ENCODE measurements at places on chromosomes 16 and 17.
A peak's percentile ranks its signal among the peaks of the same experiment; 100 is the strongest.

GRCh38 chr17:1720856-1721386, 3.6 kb upstream of the WDR81 start:
- peak; percentile 53 for DNase-seq

GRCh38 chr16:79317521-79317920, 283.0 kb downstream of the MAF start:
- DNase-seq, result no peak

- no peak for DNase-seq
These were observed 15.6 kb upstream of the CBFA2T3 start for GRCh38 chr16:88992351-88993165.

DNA sequence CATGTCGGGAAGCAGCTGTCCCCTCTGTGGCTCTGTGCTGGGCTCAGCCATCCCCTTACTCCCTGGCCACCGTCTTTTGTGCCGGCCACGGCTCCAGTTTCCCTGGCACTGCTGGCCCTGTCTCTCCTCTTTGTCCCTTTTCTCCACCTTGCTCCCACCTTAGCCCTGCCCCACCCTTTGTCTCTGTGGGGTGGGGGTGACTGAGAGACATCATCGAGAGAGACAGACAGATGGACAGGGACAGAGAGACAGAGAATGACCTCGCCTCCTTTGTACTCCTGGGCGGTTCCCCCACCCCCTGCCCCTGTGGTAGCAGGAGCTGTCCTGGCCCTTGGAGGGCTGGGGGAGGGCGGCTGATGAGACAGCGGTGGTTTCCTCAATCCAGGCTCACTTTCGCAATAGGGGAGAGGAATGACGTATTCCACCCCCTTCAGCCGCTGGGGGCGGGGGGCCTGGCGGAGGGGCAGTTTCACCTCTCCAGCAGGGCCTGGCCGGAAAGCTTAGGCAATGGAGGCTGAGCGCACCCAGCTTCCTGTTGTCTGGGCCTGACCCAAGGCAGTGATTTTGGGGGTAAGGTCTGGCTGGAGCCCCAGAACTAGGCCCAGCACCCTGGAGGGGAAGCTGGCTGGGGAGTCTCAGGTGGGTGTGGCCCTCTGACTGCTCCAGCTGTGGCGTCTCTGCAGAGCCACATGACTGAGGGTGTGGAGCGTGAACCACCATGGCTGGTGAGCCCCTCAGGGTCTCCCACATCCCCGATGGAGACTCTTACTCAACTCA, 7.3 kb downstream of the FMNL1 start:
- peak; percentile 64 for DNase-seq

DNA sequence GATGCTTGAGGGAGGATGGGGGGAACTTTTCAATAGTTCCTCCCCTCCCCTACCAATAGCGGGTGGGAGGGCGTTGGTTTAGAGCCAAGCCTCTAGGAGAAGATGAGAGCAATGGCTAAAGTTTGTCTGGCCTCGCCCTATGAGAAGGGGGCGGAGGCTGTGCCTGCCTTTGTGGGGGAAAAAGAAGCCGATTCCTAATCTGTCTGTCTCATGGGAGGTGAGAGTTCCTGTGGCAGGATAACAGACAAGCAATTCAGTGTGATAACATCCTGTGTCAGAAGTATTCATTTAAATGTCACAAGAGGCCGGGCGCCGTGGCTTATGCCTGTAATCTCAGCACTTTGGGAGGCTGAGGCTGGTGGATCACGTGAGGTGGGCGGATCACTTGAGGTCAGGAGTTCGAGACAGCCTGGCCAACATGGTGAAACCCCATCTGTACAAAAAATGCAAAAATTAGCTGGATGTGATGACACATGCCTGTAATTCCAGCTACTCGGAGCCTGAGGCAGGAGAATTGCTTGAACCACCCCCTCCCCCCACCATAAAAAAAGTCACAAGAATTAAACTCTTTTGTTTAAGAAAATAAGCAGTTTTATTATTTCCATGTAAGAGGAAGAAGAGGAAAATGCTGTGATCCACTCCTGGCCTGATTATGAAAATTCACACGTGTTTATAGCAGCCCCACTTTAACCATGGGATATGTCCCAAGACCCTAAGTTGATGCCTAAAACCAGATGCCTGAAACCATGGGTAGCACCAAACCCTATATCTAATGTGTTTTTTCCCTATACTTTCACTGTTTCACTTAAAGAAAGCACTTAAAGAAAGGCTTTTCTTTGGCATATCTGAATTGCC, 1.7 kb downstream of the SLFN5 start:
- DNase-seq, result peak; percentile 66

GRCh38 chr17:7235693-7236665, 1.7 kb upstream of the DVL2 start:
- DNase-seq, result no peak

DNA sequence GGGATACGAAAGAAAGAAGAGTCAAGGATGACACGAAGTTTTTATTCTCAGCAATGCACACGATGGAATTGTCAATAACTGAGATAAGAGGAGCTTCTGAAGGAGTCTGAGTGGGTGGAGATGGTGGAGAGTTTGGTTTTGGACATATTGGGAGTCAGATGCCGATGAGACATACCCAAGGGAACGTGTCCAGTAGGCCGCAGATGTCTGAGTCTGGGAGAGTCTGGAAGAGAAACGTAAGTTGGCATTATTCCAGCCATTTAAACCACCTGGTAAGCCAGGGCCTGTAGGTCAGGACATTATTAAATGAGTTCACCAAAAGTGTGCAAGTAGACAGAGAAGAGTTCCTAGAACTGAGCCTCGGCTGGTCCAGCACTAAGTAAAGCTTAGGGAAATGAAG, 478.3 kb upstream of the CDH5 start:
- DNase-seq, result no peak

DNA sequence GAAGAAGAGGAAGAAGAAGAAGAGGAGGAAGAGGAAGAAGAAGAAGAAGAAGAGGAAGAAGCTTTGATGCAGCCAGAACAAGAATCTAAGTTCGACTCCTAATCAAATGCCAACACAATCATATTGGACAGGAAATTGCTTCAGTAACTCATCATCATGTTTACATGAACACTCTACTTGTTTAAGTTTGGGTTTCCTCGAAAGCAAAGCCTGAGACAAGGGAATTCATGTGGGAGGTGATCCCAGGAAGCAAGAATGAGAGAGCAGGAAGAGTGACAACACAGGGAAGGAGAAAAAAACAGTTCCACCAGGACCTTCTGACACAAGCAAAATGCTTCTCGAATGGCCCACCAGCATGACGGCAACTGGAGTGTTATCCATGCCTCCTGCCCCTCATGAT, 279.0 kb downstream of the PMP22 start:
- DNase-seq, result no peak

DNA sequence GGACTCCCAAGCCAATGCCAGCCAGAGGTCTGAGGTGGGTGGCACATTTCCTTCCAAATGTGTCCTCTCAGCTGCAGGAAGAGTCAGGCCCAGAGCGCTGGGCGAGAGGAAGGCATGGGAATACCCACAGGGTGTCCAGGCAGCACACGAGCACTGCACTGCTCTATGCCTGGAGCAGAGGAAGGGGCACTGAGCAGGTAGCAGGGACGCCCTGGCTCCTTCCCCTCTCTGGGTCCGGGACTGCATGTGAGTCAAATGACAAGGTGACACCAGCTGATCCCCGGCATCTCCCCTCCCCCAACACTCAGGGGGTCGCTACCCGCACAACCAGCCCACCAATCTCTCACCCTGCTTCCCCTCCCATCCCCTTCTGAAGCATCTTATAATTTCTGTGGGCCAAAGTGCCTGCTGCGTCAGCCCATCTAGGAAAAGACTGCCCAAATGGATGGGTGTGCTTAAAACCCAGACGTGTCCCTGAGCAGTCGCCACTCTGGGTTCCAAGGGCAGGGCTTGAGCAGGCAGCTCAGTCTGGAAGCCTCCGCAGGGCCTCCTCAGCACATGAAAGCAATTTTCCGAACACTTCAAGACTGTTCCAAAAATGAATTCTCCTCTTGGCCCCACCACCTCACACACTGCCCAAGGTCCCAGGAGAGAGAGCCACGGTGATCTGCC, 12.0 kb upstream of the BCAR1 start:
- DNase-seq, result no peak

DNA sequence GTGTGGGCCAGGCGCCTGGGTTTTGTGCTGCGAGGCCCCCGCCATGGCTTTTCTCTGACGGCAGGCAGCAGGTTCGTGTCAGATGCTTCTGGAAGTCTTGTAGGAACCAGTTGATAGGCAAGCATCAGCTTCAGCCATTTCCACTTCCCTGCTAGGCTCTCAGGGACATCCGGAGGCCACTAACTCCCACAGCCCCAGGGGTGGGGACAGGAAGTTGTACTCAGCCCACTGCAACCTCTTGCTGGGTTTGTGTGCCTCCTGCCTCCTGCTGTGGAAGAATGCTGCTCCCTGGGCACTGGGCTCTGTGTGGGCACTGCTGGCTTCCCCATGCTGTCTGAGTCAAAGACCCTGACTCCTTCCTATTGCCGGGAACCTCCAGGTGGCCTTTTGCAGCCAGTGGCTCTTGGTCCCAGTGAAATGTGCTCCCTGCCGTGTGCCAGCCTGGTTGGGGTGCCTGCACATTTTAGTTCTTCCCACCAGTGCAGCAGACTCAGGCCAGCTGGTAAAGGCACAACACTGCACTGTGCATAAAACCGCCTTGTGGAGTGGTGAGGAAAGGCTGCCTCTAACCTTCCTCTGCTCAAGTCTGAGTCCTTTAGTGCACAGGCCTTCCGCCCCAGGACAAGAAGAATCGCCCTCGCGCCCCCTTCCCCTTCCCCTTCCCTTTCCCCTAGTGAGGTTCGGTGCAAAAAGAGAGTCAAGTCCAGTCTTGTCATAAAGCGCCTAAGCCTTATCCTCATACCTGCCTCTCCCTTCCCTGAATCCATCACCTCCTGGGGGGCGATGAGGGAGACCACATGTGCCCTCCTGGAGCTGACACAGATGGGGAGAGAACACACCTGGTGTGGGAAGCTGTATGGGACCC, 16.6 kb downstream of the LDHD start:
- no peak for DNase-seq

GRCh38 chr17:81428948-81429774, 33.9 kb downstream of the BAHCC1 start:
- DNase-seq, result no peak

- no peak for DNase-seq
These were observed 5.9 kb upstream of the CAPN15 start for GRCh38 chr16:521381-522210.

DNA sequence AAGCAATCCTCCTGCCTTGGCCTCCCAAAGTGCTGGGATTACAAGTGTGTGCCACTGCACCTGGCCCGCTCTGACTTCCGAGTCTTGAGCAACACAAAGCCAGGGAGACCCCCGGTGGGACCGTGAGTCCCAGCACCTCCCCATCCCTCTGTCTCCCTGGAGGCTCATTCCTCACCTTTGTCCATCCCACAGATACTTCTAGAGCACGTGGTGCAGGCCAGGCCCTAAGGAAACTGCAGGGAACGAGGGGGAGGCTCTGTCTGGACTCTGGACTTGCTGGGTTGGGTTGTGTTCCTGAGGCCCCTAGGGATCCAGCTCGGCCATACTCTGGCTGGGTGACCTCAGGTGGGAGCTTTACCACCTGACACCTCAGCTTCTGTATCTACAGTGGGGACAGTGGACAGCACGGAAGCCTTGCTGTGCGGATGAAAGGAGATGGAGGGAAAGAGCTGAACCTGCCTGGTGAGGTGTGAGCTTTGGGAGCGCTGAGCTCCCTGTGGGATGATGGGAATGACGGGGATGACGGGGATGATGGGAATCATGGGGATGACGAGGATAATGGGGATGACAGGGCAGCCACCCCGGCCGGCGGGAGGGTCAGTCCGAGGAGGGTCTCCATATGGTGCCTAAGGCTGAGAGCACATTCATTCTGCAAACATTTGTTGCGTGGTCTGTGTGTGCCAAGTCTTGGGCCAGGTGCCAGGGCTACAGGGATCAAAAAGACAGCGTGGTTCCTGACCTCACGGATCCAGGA, 26.6 kb downstream of the C16orf74 start:
- no peak for DNase-seq

GRCh38 chr17:20702692-20703091, 123.2 kb downstream of the CDRT15L2 start:
- DNase-seq, result no peak

DNA sequence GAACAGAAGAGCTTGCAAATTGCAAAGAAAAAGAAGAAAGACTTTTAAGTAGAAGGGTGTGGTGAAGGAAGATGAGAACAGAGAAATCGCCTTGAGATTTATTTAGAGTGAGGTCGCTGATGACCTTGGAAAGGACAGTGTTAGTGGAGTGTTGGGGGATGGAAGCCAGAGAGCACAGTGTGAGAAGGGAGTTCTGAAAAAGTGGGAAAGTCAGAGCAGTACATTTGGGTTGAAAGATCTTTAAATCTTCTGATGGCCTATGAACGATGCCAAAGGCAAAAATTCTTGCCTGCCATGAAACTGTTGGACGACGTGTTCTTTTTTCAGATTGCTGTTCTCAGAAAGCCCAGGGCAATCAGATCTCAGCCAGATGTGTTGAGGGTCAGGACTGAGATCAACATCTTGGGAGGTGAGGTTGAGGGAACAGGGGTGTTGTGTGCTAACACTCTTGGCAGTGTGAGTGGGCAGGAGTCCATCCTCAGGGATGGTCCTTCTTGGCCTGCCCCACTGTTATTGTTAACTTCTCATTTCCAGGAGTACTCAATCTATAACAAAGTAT, 330.1 kb downstream of the MAP2K6 start:
- DNase-seq, result no peak

GRCh38 chr16:65956100-65956499, 410.4 kb upstream of the CDH5 start:
- DNase-seq, result no peak

DNA sequence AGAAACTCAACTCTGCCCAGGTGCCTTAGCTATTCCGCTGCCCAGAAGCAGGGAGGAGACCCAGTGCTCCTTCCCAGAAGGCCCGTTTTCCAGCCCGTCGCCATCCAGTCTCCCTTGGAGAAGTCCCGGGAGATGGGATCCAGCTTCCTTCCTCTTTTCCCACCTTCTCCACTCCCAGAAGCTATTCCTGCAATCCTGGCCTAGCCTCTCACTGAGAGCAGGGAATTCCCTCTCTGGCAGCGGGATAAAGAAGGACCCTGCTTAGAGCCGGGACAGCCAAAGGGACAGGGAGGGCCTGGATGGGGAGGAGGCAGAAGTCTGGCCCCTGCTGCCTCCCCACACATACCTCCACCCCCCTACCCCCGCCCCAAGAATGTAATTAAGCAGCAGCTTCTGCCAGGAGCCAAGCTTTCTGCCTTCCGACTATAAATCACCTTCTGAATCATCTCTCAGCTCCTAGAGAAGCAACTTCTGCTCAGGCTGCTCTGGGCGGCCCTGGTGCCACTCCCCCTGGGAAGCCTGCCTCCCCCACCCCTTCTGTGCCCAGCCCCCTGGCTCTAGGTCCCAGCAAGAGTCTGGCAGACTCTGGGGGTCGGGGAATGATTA, 6.4 kb downstream of the WNT3 start:
- no peak for DNase-seq

GRCh38 chr17:40779181-40779909, 3.0 kb downstream of the KRT27 start:
- no peak for DNase-seq

DNA sequence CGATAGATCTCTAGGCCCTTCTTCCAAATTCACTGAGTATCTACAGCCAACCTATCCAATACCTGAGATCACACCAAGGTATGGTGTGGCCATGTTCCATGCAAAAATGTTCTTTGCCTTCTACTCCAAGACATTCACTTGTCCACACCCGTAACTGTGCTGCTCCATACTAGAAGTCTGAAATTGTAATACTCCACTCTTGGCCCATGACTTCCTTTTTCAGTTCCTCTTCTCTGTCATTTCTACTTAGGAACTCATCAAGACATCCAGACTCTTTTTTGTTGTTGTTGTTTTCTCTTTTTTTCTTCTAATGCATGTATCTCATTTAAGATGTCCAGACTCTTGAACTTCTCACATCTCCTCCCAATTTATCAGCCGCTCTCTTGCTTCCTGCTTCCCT, 42.5 kb upstream of the KSR1 start:
- DNase-seq, result no peak

Measured in activated T-helper 1 cell treated with Interleukin-2 at 50 U/mL for 16 hours (primary cell).